ENCODE measurements at places on chromosomes 6 and 20. TPM values are rescaled to one million over a fixed set of nuclear protein-coding genes. Genes with fewer than 3 reads are reported as not detected.

Gene NOX3
- polyA plus RNA-seq, result not detected

Gene SLC25A27
- polyA plus RNA-seq, result 31.8 TPM

Gene CFB
- not detected for polyA plus RNA-seq

Gene ARMH2
- polyA plus RNA-seq, result not detected

Gene MLIP
- polyA plus RNA-seq, result 42.2 TPM

Gene FAM162B
- 0.56 TPM for polyA plus RNA-seq

Gene SEMG1
- not detected for polyA plus RNA-seq

Gene SLC35D3
- polyA plus RNA-seq, result 3.8 TPM

Gene ZCCHC3
- polyA plus RNA-seq, result 53.1 TPM

Gene ATP9A
- polyA plus RNA-seq, result 11.3 TPM

Gene TNF
- 0.14 TPM for polyA plus RNA-seq

Gene BACH2
- polyA plus RNA-seq, result 4.6 TPM

Gene RAB22A
- polyA plus RNA-seq, result 5.4 TPM

Gene OPRL1
- polyA plus RNA-seq, result 2.9 TPM

Gene CALHM6
- 1.9 TPM for polyA plus RNA-seq

Gene SLC13A3
- polyA plus RNA-seq, result 2.1 TPM

Gene MYH7B
- 112 TPM for polyA plus RNA-seq

Gene DCBLD1
- polyA plus RNA-seq, result 14.0 TPM

Gene KIF13A
- polyA plus RNA-seq, result 39.1 TPM

Gene STMN3
- polyA plus RNA-seq, result 5.7 TPM

Gene TSBP1
- polyA plus RNA-seq, result not detected

Gene ASIP
- polyA plus RNA-seq, result 0.67 TPM

Gene TRIM10
- polyA plus RNA-seq, result not detected

Gene ME1
- 4.8 TPM for polyA plus RNA-seq

Gene GSTA2
- 0.24 TPM for polyA plus RNA-seq

Gene SLC52A3
- polyA plus RNA-seq, result not detected

Gene UBD
- not detected for polyA plus RNA-seq

Gene BRD2
- polyA plus RNA-seq, result 137 TPM

Gene GSTA3
- polyA plus RNA-seq, result not detected

Gene NRSN1
- not detected for polyA plus RNA-seq

Gene CGA
- polyA plus RNA-seq, result 0.51 TPM

Gene BPI
- not detected for polyA plus RNA-seq

Gene FAM209B
- polyA plus RNA-seq, result 0.26 TPM

Gene PRSS16
- polyA plus RNA-seq, result 2.7 TPM

Gene HTR1E
- polyA plus RNA-seq, result 0.46 TPM

Gene TMEM200A
- polyA plus RNA-seq, result not detected

Gene PKHD1
- not detected for polyA plus RNA-seq

Gene HIVEP1
- polyA plus RNA-seq, result 5.3 TPM

Gene MCM3
- polyA plus RNA-seq, result 98.8 TPM

Gene POU5F1
- polyA plus RNA-seq, result 1.3 TPM

Gene SYNCRIP
- polyA plus RNA-seq, result 48.8 TPM

Gene MACROD2
- 9.3 TPM for polyA plus RNA-seq

Gene TPBG
- 12.0 TPM for polyA plus RNA-seq

Gene MEA1
- 227 TPM for polyA plus RNA-seq

Gene ZNF311
- 0.57 TPM for polyA plus RNA-seq

Gene SLC22A2
- polyA plus RNA-seq, result not detected

Gene PHIP
- 14.8 TPM for polyA plus RNA-seq

Gene COL9A3
- 6.4 TPM for polyA plus RNA-seq

Gene SYNGAP1
- polyA plus RNA-seq, result 6.8 TPM

Gene DACT2
- polyA plus RNA-seq, result 0.77 TPM

Gene ENTPD6
- 107 TPM for polyA plus RNA-seq

Gene FILIP1
- 84.7 TPM for polyA plus RNA-seq

Data from cardiac muscle cell (in vitro differentiated cells and primary cell).